ENCODE measurements at places on chromosomes 2 and 18. TPM values are rescaled to one million over a fixed set of nuclear protein-coding genes. Genes with fewer than 3 reads are reported as not detected.

The NEU4 gene
- total RNA-seq = 0.64 TPM

The C2orf15 gene
- total RNA-seq = 0.34 TPM

The STK16 gene
- 25.1 TPM for total RNA-seq

The SERPINB12 gene
- not detected for total RNA-seq

The PNO1 gene
- 16.1 TPM for total RNA-seq

The LCT gene
- total RNA-seq = 0.64 TPM

The SLC16A14 gene
- total RNA-seq = 1.5 TPM

The POTEJ gene
- total RNA-seq = not detected

The DNMT3A gene
- 62.6 TPM for total RNA-seq

The CAPN14 gene
- total RNA-seq = 0.20 TPM

The EDAR gene
- total RNA-seq = not detected

The CFC1 gene
- total RNA-seq = not detected

The SMYD1 gene
- total RNA-seq = not detected

The MSH6 gene
- total RNA-seq = 109 TPM

The MYCN gene
- not detected for total RNA-seq

The REG3A gene
- not detected for total RNA-seq

The HOXD13 gene
- not detected for total RNA-seq

The RETSAT gene
- total RNA-seq = 25.3 TPM

The KCNF1 gene
- total RNA-seq = not detected

The RAB17 gene
- total RNA-seq = not detected

The MARCO gene
- total RNA-seq = not detected

The TAF1B gene
- total RNA-seq = 52.8 TPM

The ZNF804A gene
- not detected for total RNA-seq

The ELOA2 gene
- not detected for total RNA-seq

The SEPTIN10 gene
- 0.57 TPM for total RNA-seq

The PID1 gene
- not detected for total RNA-seq

The B3GNT7 gene
- not detected for total RNA-seq

The UGT1A4 gene
- total RNA-seq = not detected

The PRKD3 gene
- total RNA-seq = 11.1 TPM

The ANKRD23 gene
- total RNA-seq = 15.0 TPM

The FAM124B gene
- total RNA-seq = 4.7 TPM

The COLEC12 gene
- total RNA-seq = not detected

The TRABD2A gene
- total RNA-seq = 64.9 TPM

The EPB41L3 gene
- 1.8 TPM for total RNA-seq

The PPIL3 gene
- total RNA-seq = 48.6 TPM

The SNRNP27 gene
- total RNA-seq = 57.6 TPM

The FEV gene
- not detected for total RNA-seq

The EN1 gene
- not detected for total RNA-seq

Measured in T-helper 2 cell treated with Interferon-gamma antibody and Interleukin-4, amounts not matched to agents 100 ng/mL and 5 ng/mL, for 36 hours (primary cell).